ENCODE measurements at places on chromosomes 1 and 21.
A peak's percentile ranks its signal among the peaks of the same experiment; 100 is the strongest.

DNA sequence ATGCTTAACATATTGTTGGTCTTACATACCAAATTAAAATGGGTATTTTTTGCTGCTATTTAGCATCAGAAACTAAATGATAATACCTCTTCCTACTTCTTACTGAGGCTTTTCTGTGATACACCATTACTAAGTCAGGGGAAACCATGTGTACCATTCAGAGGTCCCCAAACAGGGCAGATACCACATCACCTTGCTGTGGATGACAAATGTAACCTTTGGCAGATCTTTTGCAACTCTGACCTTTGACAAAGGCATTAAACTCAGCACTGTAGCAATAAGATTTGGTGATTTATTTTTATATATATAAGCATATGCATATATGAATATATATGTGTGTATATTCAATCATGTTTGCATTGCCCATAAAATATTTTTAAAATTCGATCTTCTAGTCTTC is 2.9 kb downstream of the FAM177B start:
- DNase-seq, result no peak

- DNase-seq, result peak; percentile 38
Observed at GRCh38 chr1:21139601-21140000, 37.1 kb downstream of the EIF4G3 start.

GRCh38 chr21:16159213-16159970 is 429.6 kb downstream of the USP25 start:
- no peak for DNase-seq

GRCh38 chr1:2135441-2135841 is 59.1 kb downstream of the FAAP20 start:
- DNase-seq, result peak; percentile 94

DNA sequence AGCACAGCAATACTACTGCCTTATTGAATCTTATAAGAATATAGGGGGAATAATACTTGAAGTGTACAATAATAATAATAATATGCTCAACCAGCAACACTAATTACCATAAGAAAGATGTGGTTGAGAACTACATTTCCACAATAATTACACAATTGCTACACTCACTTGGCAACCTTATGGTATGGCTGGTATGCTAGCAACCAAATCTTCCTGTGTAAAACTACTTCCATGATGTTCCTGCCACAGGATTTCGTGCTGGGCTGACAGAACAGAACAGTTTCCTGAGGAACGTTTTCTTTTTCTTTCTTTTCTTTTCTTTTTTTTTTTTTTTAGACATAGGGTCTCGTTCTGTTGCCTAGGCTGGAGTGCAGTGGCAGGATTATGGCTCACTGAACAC is 50.6 kb downstream of the KIF26B start:
- DNase-seq, result no peak

- DNase-seq, result no peak
Observed at GRCh38 chr1:214044438-214045214, 56.9 kb downstream of the PROX1 start.

GRCh38 chr1:94265906-94266305 is 28.5 kb upstream of the ARHGAP29 start:
- no peak for DNase-seq

DNA sequence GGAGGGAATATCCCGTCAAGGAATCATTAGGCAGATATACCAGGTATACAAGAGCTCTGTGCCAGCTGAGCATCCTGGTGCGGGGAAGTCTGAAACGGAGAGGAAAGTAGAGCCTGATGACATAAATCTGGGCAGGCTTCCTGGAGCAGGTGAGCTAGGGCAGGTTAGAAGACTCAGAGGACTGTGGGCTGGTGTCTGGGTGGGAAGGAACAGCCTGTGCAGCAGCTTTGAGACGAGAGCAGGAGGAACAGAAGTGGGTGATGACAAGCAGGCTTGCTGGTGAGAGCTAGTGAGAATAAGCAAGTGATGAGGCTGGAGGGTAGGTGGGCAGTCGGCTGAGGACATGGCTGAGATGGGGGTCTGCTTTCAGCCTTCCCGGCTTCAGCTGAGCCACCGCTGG is 6.7 kb downstream of the CELSR2 start:
- no peak for DNase-seq

- no peak for DNase-seq
Observed at GRCh38 chr1:234546890-234547788, 62.8 kb downstream of the IRF2BP2 start.

GRCh38 chr1:198258491-198258890 is 101.7 kb downstream of the NEK7 start:
- peak; percentile 46 for DNase-seq

DNA sequence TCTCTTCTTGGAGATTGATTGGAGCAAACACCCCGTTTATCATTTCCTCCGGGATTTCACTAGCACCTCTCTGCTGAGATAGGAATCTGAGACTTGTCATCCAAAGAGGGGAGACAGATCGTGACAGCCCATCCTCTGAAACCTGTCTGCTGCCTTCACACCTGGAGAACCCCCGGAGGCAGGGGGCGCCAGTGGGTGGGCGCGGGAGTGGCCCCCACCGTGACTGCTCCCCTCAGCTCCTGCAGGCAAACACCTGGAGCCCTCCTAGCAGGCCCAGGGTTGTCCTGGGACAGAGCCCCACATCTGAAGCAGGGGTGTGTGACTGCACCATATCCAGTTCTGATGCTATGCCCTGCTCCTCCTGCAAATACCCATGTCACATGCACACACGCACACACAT is 209.5 kb upstream of the POU3F1 start:
- DNase-seq, result no peak

GRCh38 chr1:30929135-30929889 is 20.8 kb upstream of the SDC3 start:
- DNase-seq, result peak; percentile 55

GRCh38 chr1:32071758-32072621 is 749 bp upstream of the TMEM39B start:
- DNase-seq, result peak; percentile 87

- DNase-seq, result no peak
Observed at GRCh38 chr1:4736254-4736653, 81.8 kb downstream of the AJAP1 start.

DNA sequence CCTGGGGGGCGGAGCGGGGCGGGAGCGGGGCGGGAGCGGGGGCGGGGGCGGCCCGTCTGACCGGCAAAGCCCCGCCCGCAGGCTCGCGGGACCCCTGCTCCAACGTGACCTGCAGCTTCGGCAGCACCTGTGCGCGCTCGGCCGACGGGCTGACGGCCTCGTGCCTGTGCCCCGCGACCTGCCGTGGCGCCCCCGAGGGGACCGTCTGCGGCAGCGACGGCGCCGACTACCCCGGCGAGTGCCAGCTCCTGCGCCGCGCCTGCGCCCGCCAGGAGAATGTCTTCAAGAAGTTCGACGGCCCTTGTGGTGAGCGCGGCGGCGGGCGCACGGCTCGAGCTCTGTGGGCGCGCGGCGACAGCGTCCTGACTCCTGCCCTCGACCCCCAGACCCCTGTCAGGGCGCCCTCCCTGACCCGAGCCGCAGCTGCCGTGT is 21.2 kb downstream of the AGRN start:
- no peak for DNase-seq

- no peak for DNase-seq
Observed at GRCh38 chr1:15676688-15677661, 7.1 kb upstream of the PLEKHM2 start.

- DNase-seq, result no peak
Observed at GRCh38 chr1:197735461-197735860, 39.8 kb downstream of the DENND1B start.

GRCh38 chr1:193741228-193741627 is 554.8 kb upstream of the B3GALT2 start:
- DNase-seq, result no peak

GRCh38 chr1:29880556-29880955 is 644.2 kb downstream of the PTPRU start:
- DNase-seq, result no peak

DNA sequence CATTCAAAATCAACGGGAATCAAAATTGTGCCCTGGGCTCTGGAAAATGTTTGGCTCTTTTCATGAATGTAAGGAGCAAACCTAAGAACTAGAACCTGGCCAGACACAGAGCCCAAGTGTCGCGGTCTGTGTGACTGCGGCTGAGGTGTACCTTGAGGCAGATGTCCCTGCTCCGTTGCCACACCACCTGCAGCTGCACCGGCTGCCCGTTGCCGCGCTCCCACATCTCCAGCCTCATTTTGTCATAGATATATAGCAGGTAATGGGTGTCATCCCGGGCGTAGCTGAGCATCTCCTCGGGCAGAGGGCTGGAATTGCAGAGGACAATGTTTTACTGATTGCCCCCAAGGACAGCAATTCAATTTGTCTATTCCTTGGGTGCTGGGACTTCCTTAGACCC is 18.7 kb downstream of the EXOSC10 start:
- no peak for DNase-seq

DNA sequence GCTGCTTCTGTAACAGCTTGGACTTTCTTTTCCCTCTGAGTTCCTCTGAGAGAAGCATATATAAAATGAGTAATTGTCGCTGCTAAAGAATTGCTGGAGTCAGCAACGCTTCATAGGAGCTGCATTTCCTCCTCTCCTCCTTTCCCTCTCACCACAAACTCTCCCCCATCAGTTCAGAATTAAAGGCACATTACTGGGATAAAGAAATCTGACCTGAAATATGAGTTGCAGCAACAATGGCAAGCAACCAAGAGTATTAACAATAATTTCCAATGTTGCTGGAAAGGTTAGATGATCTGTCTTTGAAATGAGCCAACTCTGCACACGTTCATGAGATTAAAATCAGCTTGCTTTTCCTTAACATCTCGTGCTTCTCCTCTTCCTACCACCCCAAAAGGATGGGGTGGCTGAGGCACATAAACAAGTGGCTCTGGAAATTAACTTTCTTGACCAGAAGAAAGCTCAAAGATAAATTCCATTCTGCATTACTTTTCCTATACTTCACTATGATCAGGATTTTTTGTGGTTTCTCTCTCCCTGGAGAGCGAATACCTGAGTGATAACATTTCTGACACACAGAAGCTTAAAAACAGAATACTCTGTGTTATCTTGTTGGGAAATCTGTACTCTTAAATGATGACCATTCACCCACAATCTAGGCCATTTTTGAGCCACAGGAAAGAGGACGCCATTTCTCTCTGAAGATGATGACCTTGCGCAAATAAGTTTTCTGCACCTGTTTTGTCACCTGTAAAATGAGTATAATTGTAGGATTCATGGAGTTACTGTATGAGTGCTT is 90.2 kb downstream of the TGFBR3 start:
- DNase-seq, result peak; percentile 48

DNA sequence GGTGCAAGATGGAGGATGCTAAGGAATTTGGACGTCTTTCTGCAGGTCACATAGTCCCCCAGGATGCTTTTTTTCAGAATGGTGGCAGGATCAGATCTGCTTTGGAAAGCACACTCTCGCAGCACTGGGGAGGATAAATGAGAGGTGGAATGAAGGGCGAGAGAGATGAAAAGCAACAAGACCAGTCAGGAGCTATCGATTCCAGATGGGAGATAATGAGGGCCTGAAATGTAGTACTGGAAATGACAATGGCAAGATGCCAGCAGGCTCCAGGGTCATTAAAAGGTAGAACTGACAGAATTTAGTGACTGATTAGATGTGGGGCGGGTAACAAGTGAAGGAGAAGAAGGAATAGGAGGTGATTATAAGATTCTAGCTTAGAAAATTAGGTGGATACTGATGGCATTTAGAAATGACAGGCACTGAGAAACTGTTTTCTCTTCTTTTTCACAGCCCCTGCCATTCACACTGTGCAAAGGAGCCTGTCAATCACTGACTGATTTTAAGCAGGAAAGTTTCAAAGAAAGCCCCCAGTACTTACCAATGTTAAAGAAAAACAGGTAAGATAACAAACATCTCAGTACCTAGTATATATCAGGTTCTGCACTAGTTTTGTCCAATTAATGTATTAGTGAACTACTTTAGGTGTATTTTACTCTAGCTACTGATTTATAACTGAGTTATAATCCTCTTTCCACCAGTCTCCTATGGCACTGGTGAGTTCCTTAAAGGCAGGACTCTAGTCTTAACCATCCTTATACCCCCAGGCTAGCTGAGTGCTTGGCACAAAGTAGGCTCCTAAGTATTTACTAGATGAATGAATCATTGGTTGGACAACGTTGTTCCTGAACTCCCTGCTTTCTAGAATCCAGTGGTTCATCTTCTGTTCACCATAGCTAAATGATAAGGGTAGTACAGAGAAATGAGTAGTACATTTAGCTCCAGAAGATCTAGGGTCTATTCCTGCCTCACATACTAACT is 9.2 kb downstream of the PIGM start:
- DNase-seq, result no peak

GRCh38 chr1:200415789-200416593 is 6.2 kb upstream of the ZNF281 start:
- DNase-seq, result peak; percentile 98

GRCh38 chr1:239775466-239775865 is 316.2 kb upstream of the FMN2 start:
- no peak for DNase-seq

GRCh38 chr1:109186733-109187086 is 27.0 kb upstream of the SARS1 start:
- DNase-seq, result no peak

DNA sequence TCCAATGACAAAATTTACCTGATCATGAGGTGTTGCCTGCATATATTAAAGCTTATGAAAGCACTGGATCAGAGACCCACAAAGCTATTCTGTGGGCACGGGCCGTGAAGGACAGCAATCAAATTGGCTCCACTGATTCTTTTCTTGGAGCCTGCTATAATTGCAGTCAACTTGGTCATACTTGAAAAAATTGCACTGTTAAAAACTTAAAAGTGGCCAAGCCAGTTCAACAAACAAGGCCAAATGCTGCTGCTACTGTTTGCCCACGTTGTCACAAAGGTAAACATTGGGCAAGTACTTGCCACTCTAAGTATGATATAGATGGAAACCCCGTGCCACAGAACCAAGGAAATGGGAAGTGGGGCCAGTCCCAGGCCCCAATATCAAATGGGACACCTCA is 37.8 kb downstream of the CYP4A11 start:
- no peak for DNase-seq

- DNase-seq, result peak; percentile 69
Observed at GRCh38 chr1:31750858-31751510, 13.2 kb downstream of the ADGRB2 start.

DNA sequence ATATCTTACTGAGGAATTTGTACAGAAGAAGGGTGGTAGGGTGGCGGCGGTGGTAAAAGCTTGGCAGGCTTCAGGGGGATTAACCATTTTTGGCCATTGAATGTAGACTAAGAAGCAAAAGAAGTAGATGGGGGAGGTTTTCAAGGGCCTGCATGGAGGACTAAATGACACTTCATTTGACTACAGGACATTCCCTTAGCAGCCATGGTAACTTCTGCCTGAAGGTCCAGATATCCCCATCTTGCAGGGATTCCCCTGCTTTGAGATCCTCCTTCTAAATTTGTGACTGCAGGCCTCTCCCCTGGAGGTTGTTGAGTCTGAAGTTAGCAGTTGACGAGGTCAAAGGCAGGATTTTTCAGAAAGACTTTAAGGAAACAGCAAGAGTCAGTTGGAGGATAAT is 4.8 kb downstream of the VASH2 start:
- DNase-seq, result no peak

- DNase-seq, result peak; percentile 94
Observed at GRCh38 chr1:8497210-8497819, 179.4 kb downstream of the SLC45A1 start.

DNA sequence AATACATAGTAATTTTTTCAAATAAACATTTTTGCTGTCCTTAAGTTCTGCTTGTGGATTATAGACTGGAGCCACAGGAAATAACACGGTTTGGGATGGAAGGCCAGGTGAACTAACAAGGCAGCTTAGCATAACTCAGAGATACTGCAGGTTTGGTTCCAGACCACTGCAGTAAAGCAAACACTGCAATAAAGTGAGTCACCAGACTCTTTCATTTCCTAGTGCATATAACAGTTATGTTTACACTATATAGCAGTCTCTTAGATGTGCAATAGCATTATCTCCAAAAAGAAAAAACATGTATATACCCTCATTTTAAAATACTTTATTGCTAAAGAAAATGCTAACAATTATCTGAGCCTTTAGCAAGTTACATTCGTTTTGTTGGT is 22.0 kb downstream of the LRRC42 start:
- DNase-seq, result peak; percentile 30
